ENCODE measurements at places on chromosomes 5 and 9.

DNA sequence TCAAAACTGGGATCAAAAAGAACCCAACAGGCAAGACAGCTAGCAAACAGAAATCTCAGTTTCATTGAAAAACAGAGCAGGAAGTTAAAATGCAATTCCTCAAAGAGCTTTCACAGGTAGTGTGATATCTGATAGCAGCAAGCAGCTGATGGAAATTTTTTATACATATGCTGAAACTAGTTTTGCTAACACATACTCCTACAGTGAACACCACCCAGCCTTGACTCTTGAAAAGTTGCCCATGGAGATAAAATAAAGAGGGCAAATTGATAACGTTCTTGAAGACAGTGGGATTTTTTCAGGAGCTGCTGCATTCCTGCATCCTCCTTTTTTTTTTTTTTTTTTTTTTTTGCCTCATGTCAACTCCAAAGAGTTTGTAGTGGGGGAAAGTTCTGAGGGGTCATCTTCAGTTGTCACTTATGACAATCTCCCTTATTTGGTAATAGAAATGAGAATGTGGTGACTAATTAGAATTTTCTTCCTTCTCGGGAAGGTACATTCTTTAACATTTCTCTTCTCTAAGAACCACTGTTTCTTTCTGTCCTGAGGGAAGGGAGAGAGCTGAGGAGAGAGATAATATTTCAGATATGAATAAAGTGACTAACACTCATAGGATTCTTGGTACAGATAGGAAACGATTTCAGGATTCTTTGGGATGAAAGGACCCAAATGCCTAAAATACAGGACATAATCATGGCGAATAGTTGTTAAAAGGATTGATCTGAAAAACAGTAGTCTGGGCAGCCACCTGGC lies 24.6 kb downstream of the SH3RF2 start:
- no peak for DNase-seq

- DNase-seq = no peak
These were observed 107.2 kb downstream of the XRCC4 start for GRCh38 chr5:83184534-83184933.

- DNase-seq = no peak
These were observed 2.9 kb upstream of the PTGS1 start for GRCh38 chr9:122367774-122368460.

GRCh38 chr5:4019009-4019769 lies 423.6 kb downstream of the IRX1 start:
- DNase-seq = no peak

GRCh38 chr5:53339962-53340540 lies 140.4 kb upstream of the FST start:
- no peak for DNase-seq

DNA sequence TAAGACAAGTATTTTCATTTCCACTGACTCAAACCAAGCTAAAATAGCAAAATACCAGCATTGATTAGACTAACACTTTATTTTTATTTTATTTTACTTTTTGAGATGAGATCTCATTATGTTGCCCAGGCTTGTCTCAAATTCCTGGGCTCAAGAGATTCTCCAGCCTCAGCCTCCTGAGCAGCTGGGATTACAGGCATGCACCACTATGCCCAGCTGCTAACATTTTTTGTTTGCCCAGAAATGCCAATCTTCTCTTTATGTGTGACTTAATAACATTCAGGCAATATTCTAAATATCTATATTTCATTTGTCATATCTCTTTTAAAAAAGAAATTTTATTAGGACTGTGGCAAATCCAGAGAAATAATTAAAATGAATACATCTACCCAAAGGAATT lies 55.0 kb downstream of the OXCT1 start:
- no peak for DNase-seq

GRCh38 chr9:111812337-111812736 lies 17.6 kb upstream of the SHOC1 start:
- no peak for DNase-seq

GRCh38 chr5:33659526-33660169 lies 218.9 kb downstream of the TARS1 start:
- no peak for DNase-seq

GRCh38 chr5:117095346-117096332 lies 521.0 kb upstream of the SEMA6A start:
- no peak for DNase-seq

DNA sequence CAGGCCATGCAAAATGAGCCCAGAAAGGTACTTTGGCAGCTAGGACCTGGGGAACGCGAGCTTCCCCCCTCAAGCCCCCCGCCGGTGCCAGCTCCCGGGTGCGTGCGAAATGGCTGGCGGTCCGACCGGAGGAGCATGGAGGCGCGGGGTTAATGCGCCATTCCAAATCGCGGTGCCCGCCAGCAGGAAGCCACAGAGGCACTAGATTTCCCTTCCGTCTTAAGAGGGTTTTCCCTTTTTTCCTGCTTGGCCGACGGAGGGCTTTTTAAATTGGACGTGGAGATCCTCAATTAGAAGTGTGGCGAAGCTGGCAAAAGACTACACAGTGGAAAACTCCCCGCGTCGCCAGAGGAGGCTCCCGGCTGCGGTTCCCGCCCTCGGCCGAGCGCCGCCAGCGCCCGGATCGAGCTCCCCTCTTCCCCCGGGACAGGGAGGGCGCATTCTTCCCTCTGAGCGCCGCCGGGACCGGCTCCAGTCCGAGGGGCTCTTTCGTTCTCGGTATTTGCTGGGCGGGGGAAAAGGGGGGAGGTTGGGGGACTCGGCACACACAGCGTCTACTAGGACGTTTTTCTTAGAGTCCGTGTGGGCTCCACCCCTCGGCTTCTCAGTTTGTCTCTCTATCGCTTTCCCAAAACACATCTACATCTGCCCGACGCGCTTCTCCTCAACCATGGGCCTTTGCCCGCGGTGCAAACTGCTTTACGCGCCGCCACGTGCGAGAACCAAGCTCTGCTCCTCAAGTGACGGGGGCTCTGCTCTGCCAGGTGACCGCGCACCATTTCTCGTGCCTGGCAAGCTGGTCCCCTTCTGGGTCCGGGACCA lies 3.0 kb downstream of the GDNF start:
- no peak for DNase-seq

DNA sequence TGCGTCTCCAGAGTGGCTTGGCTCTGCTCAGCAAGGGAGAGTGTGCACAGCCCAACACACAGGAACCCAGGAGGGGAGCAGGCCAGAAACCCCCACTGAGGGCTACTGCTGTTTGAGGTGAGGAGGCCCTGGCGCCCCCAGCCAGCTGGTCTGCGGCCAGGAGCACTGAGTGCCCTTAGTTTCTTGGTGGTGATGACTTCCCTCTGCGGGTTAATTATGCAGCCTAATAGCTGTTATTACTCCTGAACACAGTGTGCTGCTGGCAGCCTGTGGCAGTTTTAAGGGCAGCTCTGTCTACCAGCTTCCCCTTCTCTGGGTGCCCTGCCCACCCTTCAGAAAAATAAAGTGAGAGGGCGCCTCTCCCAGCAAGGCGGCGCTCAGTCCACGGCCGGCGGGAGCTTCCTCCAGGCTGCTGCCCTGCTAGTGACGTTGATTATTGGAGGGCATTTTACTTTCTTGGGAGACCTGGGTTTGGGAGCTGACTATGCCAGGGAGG lies 19.2 kb downstream of the GADD45G start:
- no peak for DNase-seq

GRCh38 chr5:157336423-157336744 lies 70.5 kb downstream of the CYFIP2 start:
- DNase-seq = no peak

- no peak for DNase-seq
These were observed 43.9 kb upstream of the PRRC2B start for GRCh38 chr9:131349881-131350563.

DNA sequence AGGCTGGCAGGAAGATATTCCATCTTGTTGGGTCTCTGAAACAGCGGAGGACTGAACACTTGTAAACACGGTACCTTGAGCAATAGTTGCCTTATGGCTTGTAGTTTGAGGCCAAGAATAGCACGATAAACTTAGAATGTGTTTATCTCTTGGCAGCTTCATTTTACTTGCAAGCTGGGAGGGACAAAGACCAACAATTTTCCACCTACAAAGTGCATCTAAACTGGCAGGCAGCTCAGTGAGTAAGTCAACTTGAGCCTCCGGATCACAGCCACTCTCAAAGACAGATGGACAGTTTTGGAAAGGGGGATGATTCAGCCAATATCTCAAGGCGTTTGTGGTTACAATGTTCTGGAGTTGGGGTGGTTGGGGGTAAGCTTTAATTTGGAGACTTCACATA lies 652.6 kb downstream of the CETN3 start:
- DNase-seq = no peak

GRCh38 chr9:137891588-137892423 lies 14.2 kb downstream of the CACNA1B start:
- DNase-seq = no peak

DNA sequence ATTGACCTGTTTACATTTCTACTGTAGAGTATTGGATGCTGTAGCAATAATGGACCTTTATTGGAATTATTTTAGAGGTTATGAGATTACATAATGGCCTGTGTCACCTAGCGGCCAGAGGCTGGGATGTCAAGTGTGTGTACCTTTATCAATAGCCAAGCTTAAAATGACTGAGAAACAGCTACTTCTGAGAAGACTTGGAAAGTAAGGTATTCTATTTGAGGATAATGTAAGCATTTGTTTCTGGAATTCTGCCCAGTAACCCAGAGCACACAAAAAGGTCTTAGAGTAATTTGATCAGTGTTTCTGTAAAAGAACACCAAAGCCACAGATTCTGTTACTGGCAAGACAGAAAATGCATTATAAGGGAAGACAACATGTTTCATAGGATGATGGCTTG lies 116.8 kb downstream of the MACIR start:
- no peak for DNase-seq

- DNase-seq = no peak
These were observed 139.4 kb upstream of the IL12B start for GRCh38 chr5:159469496-159470372.

DNA sequence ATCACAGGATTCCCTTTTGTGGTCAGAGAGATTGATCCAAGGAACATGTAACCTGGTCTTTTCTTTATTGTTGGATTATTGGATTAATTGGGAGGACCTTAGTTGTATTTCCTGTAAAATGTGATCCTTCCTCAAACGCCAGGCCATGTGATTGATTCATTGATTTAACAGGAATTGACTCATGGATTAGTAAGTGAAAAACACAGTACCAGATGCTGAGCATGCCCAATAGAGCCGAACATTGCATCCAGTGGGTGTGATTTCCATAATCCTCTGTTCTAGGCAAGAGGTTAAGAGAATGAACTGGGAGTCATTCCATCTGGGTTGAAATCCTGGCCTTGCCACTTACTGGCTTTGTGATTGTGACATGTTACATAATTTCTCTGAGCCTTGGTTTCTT lies 522.3 kb downstream of the MAT2B start:
- no peak for DNase-seq

- no peak for DNase-seq
These were observed 207.9 kb downstream of the CDK5RAP2 start for GRCh38 chr9:120372040-120372439.
